Testis (tissue), 5 donors: ENCODE measurements at places on chromosomes 2 and 18.

- no peak for DNase-seq
These were observed 243.7 kb downstream of the NDUFA10 start for GRCh38 chr2:239781454-239781853.

DNA sequence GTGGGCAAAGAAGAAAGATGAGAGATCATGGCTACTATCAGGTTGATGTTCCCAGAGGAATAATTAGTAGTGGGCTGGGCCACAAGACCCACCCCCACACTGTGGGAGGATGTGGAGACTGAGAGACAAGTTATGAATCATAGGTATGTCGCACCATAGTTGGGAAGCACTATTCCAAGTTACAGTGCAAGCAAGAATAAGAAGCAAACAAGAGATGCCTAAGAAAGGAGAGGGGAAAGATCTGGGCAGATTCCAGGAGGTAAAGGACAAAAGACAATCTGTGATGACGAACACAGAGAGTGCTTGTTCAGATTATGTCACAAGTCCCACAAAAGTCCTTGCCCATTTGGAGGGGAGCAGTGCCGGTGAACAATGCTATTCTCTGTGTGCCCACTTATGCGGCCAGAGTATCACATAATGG lies 56.6 kb downstream of the FAM228A start:
- DNase-seq: peak; percentile 59

DNA sequence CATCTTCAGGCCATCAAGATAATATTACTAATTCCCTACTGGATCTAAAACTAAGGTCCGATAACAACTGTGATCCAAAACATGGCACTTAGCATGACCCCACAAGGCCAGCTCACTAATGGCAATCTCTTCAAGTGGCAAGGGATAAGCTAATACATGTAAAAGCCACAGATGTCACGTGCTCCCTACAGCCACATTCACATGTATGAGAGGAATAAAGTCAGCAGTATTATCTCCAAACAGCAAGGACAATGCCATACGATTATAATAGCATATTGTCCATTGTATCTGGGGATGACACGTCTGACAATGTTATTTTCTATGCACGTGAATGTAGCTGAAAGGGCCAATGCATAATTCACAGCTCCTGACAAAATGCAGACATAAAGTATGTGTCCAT lies 56.0 kb downstream of the KLF7 start:
- no peak for DNase-seq

- DNase-seq: no peak
These were observed 23.1 kb upstream of the TXNDC2 start for GRCh38 chr18:9862686-9863085.

DNA sequence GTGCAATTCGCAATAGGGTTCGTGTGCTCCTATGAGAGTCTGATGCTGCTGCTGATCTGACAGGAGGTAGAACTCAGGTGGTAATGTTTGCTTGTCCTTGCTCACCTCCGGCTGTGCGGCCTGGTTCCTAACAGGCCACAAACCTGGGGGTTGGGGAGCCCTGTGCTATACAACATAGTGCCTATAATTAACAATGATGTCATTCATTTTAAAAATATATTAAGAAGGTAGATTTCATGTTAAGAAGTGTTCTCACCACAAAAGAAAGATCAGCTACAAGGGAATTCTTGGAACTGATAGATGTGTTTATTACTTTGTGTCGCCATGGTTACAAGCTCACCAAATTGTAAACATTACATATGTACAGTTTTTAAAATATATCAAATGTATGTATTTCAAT lies 200.5 kb downstream of the GRB14 start:
- no peak for DNase-seq
